ENCODE measurements at places on chromosomes 3 and 15.

DNA sequence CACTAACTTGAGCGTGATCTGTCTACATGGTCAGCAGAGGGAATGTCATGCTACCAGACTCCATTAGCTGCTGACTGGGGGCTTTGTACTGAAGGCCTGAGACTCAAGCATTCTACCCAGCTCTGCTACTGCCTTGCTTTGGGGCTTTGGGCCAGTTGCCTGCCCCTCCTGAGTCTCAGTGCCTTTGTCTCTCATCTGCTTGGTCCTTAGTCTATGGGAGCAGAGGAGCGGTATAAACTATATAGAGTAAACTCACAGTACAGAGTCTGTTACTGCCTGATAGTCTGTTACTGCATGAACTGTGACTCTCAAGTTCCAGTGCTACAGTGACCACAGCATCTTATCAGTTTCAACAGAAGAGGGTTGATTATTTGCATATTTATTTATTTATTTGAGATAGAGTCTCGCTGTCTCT lies 38.5 kb upstream of the C15orf39 start:
- no peak for DNase-seq

- DNase-seq, result no peak
Observed at GRCh38 chr15:99154271-99154670, 49.4 kb downstream of the SYNM start.

GRCh38 chr3:47092090-47092489 lies 71.8 kb downstream of the SETD2 start:
- no peak for DNase-seq

GRCh38 chr3:119810018-119810435 lies 28.1 kb downstream of the NR1I2 start:
- peak; percentile 55 for DNase-seq

DNA sequence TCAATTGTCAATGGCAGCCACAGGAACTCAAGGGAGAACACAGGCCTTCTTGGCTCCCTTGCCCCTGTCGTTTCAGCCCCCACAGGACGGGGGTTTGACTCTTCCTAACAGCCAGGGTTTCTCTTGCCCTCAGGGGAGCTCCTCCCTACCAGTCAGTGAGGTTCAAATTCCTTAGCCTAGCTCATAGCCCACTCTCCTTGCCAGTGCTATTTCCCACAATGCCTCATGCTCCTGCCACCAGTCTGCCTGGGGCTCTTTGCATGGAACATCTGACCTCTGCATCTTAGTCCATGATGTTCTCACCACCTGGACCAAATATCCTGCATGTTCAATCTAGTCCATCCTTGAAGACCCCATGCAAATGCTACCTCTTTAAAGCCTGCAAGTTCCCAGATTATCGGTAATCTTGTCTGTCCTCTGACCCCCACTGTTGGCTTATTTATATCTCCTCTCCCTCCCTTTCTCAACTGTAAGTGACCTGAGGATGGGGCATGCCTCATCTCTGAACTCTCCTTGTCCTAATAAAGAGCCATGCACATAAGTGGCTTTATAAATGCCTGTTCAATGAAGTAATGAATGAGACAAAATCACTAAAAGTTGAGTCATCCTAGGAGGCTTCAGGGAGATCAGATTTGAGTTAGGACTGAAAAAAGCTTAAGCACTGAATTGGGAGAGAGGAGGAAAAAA lies 78.0 kb downstream of the MYO1E start:
- DNase-seq, result no peak

DNA sequence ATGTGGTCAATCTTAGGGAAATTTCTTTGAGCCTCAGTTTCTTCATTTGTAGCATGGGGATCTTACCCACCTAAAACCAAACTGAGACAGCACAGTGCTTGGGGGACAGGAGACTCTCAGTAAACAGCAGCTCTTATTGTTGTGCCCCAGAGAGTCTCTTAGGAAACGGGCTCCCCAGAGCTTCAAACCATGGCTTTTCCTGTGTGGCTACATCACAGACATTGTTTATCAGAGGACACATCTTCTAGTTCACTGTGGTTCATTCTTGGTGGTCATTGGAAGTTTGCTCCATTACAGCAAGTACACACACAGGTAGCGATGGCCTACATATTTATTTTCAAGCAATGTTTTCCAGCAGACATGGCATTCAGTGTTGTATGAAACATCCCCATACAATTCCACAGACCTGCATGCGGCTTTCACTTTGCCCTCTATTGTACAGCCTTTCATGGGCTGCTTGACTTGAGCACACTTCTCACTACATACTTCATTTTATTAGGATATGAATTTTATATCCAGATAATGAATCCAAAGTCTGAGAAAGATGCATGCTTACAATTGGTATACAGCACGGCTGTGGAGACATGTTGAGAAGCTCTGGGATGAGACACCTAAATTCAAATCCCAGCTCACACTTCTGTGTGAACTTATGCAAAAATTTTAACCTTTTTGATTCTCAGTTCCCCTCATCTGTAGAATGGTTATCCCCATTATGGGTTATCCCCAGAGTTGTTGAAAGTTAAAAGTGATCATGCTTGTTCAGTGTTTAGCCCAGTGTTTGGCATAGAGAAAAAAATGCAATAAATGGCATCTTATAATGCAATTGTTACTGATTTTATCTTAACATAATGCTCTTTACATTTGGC lies 84.8 kb upstream of the ICE2 start:
- DNase-seq, result no peak

DNA sequence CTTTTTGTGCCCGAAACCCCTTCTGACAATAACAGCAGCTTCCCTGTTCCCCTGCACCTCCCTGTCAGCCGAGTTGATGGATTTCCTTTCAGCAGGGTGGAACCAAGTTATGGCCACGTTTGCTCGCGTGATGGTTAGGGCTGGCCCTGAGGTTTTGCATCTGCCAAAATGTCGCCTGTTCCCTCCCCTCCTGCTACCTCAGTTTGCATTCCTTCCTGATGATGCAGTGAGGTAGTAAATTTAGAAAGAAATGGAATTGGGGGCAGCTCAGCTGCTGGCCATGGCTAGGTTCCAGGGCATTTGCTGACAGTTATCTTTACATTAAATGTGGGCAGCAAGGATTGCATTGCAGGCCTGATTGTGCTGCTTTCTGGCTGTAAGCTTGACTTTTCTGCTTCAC lies 13.2 kb downstream of the LIMD1 start:
- no peak for DNase-seq

DNA sequence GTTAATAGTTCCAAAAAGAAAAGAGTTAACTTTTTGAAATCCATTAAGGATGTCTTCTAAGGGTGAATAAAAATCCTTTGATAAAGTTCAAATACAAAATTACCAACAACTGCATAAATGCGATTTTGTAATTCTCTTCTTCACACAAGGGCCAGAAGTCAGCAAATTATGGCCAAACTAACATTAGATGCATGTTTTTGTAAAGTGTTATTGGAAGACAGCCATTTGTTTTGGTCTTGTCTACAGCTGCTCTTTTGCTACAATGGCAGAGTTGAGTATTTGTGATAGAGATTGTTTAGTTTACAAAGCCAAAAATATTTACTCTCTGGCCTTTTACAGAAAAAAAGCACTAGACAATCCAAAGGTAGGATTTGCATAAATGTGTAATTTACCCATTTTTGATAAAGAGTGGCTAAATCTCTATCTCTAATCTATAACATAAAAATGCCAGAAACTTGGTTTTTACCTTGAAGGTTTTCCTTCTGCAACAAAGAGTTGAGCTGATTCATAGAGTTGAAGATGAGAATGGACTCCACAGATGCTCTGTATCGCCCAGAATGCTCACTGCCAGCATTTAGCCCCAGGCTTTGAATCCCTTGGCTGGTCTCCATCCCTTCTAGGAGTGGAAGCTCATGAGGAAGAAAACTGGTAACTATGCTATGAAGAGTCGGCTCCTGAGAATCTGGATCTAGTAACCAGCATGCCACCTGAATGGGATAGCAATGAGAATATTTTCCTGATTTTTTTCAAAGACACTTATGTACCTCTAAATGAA lies 64.5 kb downstream of the POLQ start:
- no peak for DNase-seq

- DNase-seq, result no peak
Observed at GRCh38 chr3:62795978-62796657, 79.1 kb downstream of the CADPS start.

GRCh38 chr15:81633889-81634288 lies 259.9 kb upstream of the TMC3 start:
- DNase-seq, result no peak

DNA sequence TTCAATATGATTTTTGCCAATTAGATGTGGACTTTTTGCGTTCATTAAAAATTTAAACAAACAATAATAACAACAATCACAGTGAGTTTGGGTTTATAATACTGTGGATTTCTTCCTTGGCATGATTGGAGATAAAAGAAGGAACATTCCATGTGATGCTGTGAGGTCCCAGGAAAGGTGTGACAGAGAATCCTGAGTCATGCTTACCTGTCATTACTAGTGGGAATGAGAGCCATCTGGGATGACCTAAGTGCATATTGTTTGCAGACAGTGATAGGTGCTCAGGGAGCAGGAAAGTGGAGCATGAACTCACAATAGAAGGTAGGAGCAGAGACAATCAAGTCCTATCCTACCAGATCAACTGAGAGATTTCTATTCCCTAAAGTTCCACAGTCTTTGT lies 766.5 kb upstream of the CFAP20DC start:
- no peak for DNase-seq

GRCh38 chr3:157078131-157078810 lies 81.7 kb downstream of the CCNL1 start:
- DNase-seq, result no peak

DNA sequence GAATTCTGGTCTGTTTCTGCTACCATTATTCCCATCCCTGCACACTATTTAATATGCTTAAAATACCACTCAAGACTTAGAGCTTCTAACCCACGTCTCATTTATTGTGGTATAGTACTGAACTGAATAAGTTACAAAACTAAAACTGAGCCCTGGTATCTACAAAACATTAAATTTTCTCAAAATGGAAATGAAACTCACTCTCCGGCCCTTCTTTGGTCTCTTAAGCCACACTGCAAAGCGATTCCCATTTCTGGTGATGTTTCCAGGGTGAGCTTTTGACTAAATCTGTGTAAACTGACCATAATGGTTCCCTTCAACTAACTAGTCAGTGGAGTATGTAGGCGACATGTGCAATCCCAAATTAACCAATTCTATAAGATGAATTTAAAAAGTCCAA lies 18.6 kb downstream of the KPNA4 start:
- no peak for DNase-seq

DNA sequence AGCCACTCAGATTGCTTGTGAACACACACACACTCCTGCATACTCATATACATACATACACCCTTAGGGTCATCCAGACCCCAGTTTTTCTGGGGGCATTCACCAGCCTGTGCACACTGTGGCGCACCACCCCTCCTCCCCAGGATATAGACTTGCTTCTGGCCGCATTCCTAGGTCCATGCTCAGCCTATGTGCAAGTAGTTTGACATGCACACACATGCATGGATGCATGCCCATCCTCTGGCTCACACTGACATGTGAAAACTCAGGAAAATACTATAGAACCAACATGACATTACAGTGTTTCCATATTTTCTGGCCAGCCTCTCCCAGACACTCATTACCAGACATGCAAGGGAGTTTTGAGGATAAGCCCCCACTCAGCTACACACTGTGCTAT lies 79.3 kb upstream of the POLG start:
- no peak for DNase-seq

DNA sequence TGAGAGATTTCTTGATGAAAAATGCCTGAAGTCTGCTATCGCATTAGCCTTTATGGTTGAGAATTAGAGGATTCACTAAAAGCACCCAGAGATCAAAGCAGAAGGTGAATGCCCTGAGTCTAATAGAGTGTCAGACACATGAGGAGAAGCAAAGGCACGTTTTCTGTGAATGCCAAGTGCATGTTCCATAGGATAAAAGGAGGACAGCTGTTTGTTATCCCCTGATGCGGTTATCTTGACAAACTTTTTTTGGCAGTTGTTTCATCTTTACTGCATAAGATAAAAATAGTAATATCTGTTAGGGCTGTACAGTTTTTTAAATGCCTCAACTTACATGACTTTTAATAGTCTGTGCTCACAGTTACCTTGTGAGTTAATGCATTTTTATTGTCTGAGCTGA lies 65.3 kb upstream of the CD96 start:
- DNase-seq, result no peak

- no peak for DNase-seq
Observed at GRCh38 chr3:125072301-125072700, 16.5 kb upstream of the HEG1 start.

DNA sequence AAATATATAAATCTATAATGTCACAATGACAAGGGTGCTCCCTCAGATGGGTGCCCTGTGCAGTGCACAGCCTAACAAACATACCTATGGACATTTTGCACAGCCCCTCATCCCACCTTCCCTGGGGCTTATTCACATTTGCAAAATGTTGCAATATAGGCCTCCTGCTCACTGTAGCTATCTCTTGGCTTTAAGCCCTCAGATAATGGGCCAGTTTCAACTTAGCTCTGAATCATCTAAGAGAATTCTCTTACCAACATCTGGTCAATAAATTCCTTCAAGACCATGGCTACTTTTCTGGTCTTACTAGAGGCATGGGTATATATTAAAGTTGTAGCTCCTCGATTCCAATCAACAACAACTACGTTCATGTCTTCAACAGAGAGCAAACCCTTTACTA lies 17.9 kb downstream of the LIPH start:
- DNase-seq, result no peak

DNA sequence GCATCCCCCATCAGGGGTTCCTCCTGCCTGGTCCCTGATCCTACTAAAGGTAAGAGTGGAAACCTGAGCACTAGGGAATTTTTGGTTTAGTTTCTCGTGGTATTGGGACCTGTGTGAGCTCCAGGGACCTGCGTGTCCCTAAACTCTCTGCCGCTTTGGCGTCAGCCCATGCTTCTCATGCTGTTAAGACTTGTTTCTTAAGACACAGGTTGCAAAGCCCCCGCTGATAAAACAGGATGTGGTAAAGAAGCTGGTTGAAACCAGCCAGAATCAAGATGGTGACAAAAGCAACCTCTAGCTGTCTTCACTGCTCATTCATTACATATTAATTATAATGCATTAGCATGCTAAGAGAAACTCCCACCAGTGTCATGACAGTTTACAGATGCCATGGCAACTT lies 64.6 kb downstream of the LYZL4 start:
- DNase-seq, result no peak

DNA sequence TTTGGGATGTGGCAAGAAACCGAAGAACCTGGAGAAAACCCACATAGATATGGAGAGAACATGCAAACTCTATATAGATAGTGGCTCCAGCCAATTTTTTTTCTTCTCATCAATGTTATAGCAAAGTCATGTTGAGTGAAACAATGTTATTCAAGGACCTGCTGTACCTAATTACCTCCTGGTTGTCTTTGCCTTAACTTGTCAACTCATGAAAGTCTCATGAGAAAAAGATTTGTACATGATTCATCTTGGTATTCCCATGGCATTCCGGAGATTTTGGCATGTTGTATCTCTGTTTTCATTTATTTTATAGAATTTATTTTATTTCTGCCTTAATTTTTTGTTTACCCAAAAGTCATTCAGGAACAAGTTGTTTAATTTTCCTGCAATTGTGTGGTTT lies 303.8 kb upstream of the CDIN1 start:
- no peak for DNase-seq

DNA sequence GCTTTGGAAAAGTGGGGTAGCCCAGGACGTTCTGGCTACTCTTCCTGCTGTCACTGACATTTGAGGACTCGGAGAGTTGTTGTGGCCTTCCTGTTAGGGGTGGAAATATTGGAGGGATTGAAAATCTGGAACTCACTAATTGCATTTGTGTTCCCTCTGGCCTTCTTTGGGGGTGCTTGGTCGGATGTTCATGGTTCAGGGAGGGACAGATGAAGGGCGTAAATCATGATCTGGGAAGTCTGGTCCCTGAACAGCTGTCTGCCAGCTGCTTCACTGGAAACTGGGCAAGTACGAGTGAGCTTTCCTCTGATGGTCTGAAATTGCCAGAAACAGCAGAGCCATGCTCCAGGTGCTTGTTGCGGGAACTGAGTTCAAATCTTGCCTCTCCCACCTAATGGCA lies 327.8 kb upstream of the C2CD4B start:
- no peak for DNase-seq
